ENCODE measurements at places on chromosomes 1 and 21. TPM values are rescaled to one million over a fixed set of nuclear protein-coding genes. Genes with fewer than 3 reads are reported as not detected.

DNA sequence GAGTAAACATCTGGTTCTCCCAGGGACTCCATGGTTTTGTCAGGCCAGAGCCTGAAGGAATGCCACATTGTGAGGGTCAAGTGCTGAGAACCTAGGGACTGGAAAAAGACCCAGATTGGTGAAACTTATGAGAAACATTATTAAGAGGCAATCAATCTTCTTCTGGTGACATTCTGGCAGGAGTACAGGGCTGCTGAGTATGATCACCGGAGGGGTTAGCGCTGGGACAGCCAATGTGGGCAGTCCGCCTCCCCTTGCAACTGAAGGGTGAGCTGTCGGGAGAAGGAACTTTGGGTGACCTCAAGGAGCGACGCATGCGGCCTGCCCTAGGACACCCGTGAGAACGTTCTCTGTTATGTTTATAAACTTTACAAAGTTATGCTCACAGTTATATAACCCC, 429.0 kb downstream of the LMO4 start:
- no peaks in the 10 kb centered on the region for H3K36me3 ChIP-seq
- no peak for DNase-seq
- no peak overlapping the region for H3K27ac ChIP-seq
- H3K4me3 ChIP-seq = no peak overlapping the region
- H3K27me3 ChIP-seq = no peaks in the 10 kb centered on the region
- no peaks in the 10 kb centered on the region for H3K4me1 ChIP-seq

DNA sequence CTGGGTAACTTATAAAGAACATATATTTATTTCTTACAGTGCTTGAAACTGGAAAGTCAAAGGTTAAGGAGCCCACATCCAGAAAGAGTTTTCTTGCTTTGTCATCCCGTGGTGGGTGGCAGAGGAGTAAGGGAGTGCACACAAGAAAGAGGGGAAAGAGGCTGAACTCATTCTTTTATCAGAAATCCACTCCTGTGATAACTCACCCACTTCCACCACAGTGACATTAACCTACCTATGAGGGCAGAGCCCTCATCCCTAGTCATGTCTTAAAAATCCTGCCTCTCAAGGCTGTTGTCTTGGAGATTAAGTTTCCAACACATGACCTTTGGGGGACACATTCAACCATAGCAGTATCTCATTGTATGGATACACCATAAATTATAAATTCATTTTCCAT, 32.5 kb upstream of the RGS4 start:
- H3K4me1 ChIP-seq = no peaks in the 10 kb centered on the region
- no peak overlapping the region for H3K27ac ChIP-seq

- DNase-seq = no peak
- H3K4me1 ChIP-seq = peaks cover 7% of the 10 kb centered on the region
- no peaks in the 10 kb centered on the region for H3K36me3 ChIP-seq
- H3K27ac ChIP-seq = no peak overlapping the region
- 0 out of 2 replicates have a peak, but pooled peaks cover 2% of the 10 kb centered on the region for H3K27me3 ChIP-seq
Measured at GRCh38 chr1:184380468-184380867, 6.4 kb upstream of the C1orf21 start.

DNA sequence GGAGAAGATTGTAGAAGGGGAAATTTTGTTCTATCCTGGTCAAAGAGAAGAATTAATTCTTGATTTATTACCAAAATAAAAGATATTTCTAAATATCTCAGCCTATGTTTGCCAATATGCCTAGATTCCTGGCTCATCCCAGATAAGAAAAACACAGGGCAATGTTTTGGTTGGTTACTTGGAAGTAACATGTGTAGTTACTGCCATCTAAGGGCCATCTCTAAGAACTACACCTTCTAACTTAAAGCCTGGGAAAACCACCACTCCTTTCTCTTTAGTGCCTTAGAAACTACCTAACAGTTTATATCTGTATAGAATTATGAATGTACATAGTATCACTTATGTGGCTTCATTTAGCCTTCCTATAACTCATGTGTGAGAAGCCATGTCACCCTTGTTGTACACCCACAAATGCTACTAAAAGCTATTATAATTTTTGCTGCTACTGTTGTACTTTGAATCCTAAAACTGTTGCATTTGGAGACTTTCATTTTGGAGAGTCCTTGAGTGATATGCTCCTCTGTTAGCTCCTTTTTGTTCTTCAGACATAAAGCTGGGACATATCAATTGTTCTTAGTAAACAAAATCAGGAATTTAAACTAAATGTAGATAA, 4.5 kb downstream of the AIM2 start:
- H3K27me3 ChIP-seq = no peaks in the 10 kb centered on the region
- H3K36me3 ChIP-seq = no peaks in the 10 kb centered on the region
- no peaks in the 10 kb centered on the region for H3K4me1 ChIP-seq
- no peak overlapping the region for H3K27ac ChIP-seq
- no peak for DNase-seq

GRCh38 chr1:175192630-175193526, at the start of gene KIAA0040:
Gene KIAA0040, minus strand, starts transcription at chr1:175192776. Its CDS starts 31,763 bp downstream, at chr1:175161013.
- H3K27ac ChIP-seq = no peak within 1 kb of the TSS
- H3K36me3 ChIP-seq = no peaks in the 10 kb centered on the region
- peak; percentile 83 for DNase-seq

DNA sequence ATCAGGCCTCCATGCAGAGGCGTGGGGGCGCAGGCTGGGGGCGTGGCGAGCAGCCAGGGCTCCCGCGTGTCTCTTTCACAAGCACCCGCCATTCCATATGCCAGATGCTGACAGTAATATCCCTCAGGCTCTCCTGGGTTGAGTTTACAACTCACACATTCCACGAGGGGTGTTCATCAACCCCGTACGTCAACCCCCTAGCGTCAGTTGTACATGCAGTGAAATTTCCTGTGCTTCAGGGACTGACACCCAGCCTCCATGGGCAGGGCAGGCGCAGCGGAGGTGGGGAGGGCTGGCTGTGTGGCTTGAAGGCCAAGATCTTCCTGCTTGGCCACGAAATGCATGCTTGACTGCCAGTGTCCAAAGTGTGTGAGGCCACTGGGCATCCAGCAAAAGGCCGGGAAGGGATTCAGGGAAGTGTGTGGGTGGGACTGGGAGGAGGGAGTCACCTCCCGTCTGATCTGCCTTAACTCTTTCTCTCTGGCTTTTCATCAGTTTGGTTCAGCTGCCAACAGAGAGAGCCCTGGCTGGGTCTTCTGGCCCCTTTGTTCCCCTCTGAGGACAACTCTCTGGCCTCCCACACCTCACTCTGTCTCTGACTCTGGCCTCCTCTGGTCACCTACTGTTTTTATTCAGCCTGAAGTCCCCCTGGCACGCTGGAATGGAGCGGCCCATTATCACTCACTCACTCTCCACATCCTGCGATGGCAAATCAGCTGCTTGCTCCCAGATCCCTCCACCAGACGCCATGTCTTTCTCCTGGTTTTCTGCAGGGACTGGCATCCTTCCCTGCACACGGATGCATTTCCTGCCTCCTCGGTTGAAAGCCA, 33.8 kb downstream of the CLIC6 start:
- no peak overlapping the region for H3K4me3 ChIP-seq
- no peaks in the 10 kb centered on the region for H3K4me1 ChIP-seq
- H3K36me3 ChIP-seq = peaks cover 2% of the 10 kb centered on the region
- H3K27ac ChIP-seq = no peak overlapping the region
- no peak for DNase-seq

DNA sequence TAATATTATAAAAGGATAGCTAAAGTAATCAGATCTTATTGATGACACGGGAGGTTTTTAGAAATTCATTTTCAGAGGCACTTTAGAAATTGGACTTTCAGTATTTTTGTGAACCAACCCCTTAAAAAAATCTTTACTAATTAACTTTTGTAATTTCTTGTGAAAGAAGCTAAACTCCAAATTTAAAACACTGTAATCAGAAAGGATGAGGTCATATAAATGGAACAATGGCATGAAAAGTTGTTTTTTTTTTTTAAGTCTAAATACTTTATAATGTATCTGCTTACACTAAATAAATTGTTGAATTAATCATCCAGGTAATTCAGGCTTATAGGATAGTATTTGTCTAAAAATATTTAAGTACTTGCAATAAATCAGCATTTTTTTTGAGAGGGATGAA, 9.0 kb downstream of the ZBTB18 start:
- no peaks in the 10 kb centered on the region for H3K27me3 ChIP-seq
- H3K4me3 ChIP-seq = no peak overlapping the region
- H3K4me1 ChIP-seq = no peaks in the 10 kb centered on the region
- DNase-seq = no peak
- no peak overlapping the region for H3K27ac ChIP-seq

DNA sequence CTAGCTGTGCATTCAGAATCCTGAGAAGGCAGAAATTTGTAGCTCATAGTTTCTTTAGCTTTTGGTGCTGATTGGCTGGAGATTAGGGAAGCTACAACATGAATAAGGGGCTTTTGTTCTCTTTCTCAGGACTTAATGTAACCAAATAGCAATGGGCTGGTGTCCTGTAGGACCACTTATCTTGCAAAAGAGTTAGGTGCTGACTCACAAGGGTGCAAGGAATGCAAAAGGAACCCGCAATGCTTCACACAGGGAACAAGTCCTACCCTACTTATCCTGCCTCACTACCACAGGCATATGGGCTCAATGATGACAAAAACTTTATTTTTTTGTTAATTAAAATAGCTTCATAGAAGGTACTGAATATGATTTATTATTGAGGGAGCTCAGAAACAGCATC, 541.5 kb downstream of the AMY1C start:
- H3K27me3 ChIP-seq = no peaks in the 10 kb centered on the region
- H3K4me3 ChIP-seq = no peak overlapping the region
- H3K27ac ChIP-seq = no peak overlapping the region
- H3K36me3 ChIP-seq = no peaks in the 10 kb centered on the region

DNA sequence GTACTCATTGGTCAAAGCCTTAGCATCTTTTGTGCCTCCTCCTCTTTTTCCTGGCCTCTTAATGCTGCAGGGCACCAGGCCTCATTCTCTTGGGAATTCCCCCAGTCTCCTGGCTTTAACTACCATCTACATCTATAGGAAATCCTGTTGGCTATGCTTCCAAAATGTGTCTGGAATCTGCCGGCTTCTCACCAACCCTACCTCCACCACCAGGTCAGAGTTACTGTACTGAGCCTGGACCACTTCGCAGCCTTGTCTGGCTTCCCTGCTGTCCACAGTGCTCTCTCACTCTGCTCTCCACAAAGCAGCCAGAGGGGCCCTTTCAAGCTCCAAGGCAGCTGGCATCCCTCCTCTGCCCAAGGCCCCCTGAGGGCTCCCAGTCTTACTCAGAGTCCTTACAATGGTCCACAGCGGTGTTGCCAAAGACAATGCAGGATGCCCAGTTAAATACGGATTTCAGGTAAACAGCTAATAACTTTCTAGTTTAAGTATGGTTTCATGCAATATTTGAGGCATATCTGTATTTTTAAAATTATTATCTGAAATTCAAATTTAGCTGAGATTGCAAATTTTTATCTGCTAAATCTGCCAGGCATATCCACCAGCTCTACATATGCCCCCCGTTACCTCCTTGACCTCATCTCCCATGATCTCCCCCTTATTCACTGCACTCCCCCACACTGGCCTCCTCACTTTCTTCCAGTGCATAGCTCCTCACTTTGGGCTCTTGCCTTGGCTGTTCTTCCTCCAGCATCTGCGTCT, 34.5 kb upstream of the FAM163A start:
- no peaks in the 10 kb centered on the region for H3K27me3 ChIP-seq
- H3K4me3 ChIP-seq = no peak overlapping the region
- H3K27ac ChIP-seq = no peak overlapping the region
- no peaks in the 10 kb centered on the region for H3K4me1 ChIP-seq
- no peaks in the 10 kb centered on the region for H3K36me3 ChIP-seq

- H3K4me1 ChIP-seq = no peaks in the 10 kb centered on the region
- no peak for DNase-seq
- no peaks in the 10 kb centered on the region for H3K36me3 ChIP-seq
Measured at GRCh38 chr1:243396876-243397275, 141.0 kb downstream of the SDCCAG8 start.

GRCh38 chr1:163427279-163427678, 105.5 kb downstream of the NUF2 start:
- no peaks in the 10 kb centered on the region for H3K27me3 ChIP-seq
- DNase-seq = no peak
- peaks cover under 1% of the 10 kb centered on the region for H3K36me3 ChIP-seq
- H3K4me1 ChIP-seq = peaks cover 10% of the 10 kb centered on the region
- H3K4me3 ChIP-seq = no peak overlapping the region

DNA sequence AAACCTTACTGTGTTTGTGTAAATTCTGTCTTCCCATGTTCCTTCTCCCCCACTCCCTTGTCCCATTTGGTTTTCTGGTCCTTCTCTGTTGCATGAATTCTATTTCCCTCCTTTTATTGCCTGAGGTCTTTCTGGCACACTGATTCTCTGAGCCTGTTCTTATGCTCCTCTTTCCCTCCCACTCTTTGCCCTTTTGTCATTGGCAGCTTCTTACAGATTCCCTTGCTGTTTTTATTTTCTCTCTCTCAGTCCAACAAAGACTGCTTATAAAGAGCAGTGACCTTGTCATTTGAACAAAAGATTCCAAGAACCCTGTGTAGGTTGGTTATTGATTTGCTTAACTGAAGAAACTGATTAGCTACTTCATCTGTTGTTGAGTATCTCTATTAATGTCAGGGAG, 49.7 kb downstream of the GPR52 start:
- H3K27ac ChIP-seq = no peak overlapping the region
- H3K4me3 ChIP-seq = no peak overlapping the region
- H3K4me1 ChIP-seq = no peaks in the 10 kb centered on the region

GRCh38 chr1:235937123-235937522, 70.4 kb upstream of the LYST start:
- no peaks in the 10 kb centered on the region for H3K4me1 ChIP-seq
- no peak overlapping the region for H3K4me3 ChIP-seq
- no peak for DNase-seq
- no peak overlapping the region for H3K27ac ChIP-seq
- no peaks in the 10 kb centered on the region for H3K36me3 ChIP-seq
- H3K27me3 ChIP-seq = no peaks in the 10 kb centered on the region

DNA sequence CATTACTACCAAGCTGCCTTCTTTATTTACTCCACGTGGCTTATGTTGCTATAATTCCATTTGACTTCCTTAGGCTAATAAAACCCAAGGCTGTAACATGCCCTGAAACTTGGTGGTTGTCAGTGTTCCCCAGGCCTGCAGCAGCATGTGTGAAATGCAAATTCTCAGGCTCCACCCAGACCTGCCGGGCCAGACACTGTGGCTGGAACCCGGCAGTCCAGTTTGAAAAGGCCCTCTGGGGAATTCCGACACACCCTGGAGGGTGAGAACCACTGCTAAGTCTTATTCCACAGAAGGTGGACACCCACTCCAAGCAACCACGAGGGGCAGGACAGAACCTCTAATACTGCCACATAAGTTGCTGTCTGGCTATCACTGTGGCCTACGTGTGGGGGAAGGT, 41.4 kb downstream of the URB1 start:
- DNase-seq = peak; percentile 6
- H3K36me3 ChIP-seq = peaks cover 95% of the 10 kb centered on the region

LUZP1 gene
- total RNA-seq = 45.4 TPM

PTCH2 gene
- total RNA-seq = 0.83 TPM

GLIS1 gene
- 0.11 TPM for total RNA-seq

NR1I3 gene
- total RNA-seq = not detected

ZNF697 gene
- total RNA-seq = 17.9 TPM

GSTM5 gene
- not detected for total RNA-seq

HFM1 gene
- total RNA-seq = 2.1 TPM

PRR9 gene
- not detected for total RNA-seq

OR14A2 gene
- not detected for total RNA-seq

PROX1 gene
- 0.83 TPM for total RNA-seq

OR2L8 gene
- total RNA-seq = 0.24 TPM

All from H9 (cell line).